MM.1S (cell line): ENCODE measurements at places on chromosomes 3 and 15.

DNA sequence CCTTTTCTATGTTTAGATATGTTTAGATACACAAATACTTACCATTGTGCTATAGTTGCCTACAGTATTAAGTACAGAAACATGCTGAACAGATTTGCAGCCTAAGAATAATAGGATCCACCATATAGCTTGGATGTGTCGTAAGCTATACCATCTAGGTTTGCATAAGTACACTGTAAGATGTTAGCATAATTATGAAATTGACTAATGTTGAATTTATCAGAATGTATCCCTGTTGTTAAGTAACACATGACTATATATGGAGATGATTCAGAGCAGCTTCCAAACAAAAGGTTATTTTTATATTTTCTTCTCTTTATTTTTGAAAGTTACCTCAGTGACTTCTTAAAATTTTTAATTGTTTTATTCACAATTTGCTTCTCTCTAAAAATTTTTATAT is 2.4 kb downstream of the SLC28A2 start:
- no peaks in the 10 kb centered on the region for H3K4me1 ChIP-seq
- H3K36me3 ChIP-seq: no peaks in the 10 kb centered on the region
- no peak for DNase-seq
- no peak overlapping the region for H3K4me3 ChIP-seq
- H3K27me3 ChIP-seq: no peaks in the 10 kb centered on the region

DNA sequence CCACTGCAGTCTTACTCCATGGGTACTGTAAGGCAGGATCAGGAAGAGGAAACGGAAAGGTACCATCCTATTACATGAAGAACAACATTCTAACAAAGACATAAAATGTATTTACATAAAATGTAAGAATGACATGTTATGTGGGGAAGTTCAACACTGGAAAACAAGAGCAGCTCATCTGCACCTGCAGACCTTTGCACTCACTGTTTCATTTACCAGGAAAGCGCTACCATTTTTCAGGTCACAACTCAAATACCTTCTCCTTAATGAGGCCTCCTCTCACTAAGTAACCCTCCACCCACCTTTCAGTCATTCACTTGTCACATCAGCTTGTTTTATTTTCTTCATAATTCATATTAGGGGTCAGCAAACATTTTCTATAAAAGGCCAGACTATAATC is 2.6 kb downstream of the TMCC1 start:
- H3K4me3 ChIP-seq: peak overlapping the region; percentile 97
- H3K27ac ChIP-seq: peak overlapping the region; percentile 96
- no peaks in the 10 kb centered on the region for H3K27me3 ChIP-seq
- DNase-seq: peak; percentile 30
- H3K36me3 ChIP-seq: no peaks in the 10 kb centered on the region

GRCh38 chr3:37902674-37903073 is 41.0 kb downstream of the CTDSPL start:
- H3K27ac ChIP-seq: no peak overlapping the region
- no peaks in the 10 kb centered on the region for H3K27me3 ChIP-seq
- DNase-seq: no peak
- no peaks in the 10 kb centered on the region for H3K36me3 ChIP-seq

DNA sequence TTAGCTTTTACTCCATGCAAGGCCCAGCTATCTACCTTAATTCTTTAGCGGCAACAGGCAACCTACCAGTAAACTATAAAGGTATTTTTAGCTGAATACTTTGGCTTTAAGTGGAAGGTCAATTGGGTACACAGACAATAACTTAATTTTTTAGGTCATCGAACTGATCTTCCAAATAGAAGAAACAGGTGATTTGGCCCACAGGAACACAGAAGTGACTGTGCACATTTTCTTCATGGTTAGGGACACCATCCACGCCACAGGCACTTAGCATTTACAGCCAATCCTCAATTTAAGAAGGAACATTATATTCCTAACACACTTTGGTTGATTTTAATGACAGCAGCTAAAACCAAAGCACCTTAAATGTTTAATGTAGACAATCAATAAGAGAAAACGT is 1.9 kb downstream of the ARPP19 start:
- H3K36me3 ChIP-seq: no peaks in the 10 kb centered on the region
- H3K4me3 ChIP-seq: peak overlapping the region; percentile 77
- H3K27ac ChIP-seq: 0 out of 2 replicates have a peak overlapping the region, but pooled peaks have one; percentile 8
- H3K4me1 ChIP-seq: peaks cover 11% of the 10 kb centered on the region

DNA sequence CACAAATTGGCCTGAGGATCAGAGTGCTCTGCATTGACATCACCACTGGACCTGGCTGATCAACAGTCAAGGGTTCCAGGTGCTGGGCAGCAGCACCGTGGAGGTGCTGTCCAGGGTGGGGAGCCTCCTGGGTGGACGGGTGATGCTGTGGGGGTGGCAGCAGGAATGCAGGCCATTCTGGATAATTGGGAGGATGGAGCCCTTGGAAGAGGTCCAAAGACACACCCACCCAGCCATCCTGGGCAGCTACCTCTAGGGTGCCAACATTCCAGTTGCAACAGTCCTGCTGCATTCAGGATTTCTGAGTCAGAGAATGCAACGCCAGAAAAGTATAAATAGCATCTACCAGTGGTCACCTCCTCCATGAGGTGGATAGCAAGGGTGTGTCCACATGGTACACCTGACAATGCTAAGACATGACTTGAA is 26.8 kb downstream of the STARD5 start:
- no peaks in the 10 kb centered on the region; the same call in 1 of the 2 replicates for H3K36me3 ChIP-seq
- no peak for DNase-seq
- no peaks in the 10 kb centered on the region for H3K27me3 ChIP-seq
- peak overlapping the region; percentile 89 for H3K27ac ChIP-seq
- peak overlapping the region; percentile 77 for H3K4me3 ChIP-seq

DNA sequence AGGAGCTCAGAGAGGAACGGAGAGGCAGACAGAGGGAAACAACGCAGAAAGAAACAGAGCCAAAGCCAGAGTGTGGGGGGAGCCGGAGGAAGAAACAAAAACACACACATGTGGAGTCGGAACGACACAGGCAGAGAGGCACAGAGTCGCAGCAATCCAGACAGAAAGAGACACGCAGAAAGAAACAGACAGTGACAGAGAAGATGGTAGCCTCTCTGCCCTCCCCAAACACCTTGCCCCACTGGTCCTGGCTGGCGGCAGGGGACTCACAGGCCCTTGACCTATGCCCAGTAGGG is 1.7 kb downstream of the NCKIPSD start:
- H3K27me3 ChIP-seq: no peaks in the 10 kb centered on the region
- H3K36me3 ChIP-seq: peaks cover 2% of the 10 kb centered on the region; the same call in 1 of the 2 replicates
- 0 out of 2 replicates have a peak overlapping the region, but pooled peaks have one; percentile 98 for H3K4me3 ChIP-seq
- H3K27ac ChIP-seq: no peak overlapping the region
- no peak for DNase-seq

- H3K36me3 ChIP-seq: no peaks in the 10 kb centered on the region
- peaks cover 2% of the 10 kb centered on the region; the same call in 1 of the 2 replicates for H3K4me1 ChIP-seq
Measured at GRCh38 chr15:74611341-74611740, 4.3 kb upstream of the CLK3 start.

DNA sequence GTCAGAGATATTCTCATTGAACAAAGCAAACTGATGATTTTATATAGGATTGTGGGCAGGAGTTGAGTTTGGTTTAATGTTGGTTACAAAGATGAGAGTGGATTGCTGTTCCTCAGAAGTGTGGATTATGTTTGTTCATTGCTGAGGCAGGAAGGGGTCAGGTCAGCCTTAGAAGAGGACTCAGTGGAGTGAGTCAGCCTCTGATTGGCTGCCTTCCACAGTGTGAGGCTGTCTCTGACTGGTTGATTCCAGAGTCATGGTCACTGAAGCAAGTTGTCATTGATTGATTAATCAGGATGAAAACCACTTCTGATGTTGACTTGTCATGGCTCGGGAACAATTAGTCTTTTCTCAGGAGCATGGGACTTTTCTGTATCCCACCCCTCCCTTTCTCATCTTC is 36.2 kb downstream of the KBTBD12 start:
- no peaks in the 10 kb centered on the region for H3K36me3 ChIP-seq
- no peak for DNase-seq
- H3K4me3 ChIP-seq: no peak overlapping the region
- H3K4me1 ChIP-seq: no peaks in the 10 kb centered on the region
- H3K27ac ChIP-seq: no peak overlapping the region

DNA sequence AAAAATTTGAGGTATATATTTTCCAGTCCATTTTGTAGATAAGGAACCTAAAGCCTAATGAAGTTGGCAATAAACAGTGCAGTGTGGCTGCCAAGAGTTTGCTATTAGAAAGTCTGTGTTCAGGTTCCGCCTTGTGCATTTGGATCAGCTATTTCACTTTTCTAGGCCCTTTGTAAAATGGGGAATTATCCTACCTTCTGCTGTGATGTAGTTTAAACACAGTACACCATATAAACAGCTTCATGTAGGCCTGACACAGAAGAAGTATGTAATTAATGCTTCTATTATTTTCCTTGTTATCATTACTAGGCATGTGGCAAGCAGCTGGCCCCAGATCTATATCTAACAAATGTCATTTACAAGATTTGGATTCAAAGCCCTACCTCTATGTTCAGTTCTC is 456.3 kb downstream of the GABRG3 start:
- DNase-seq: no peak
- H3K36me3 ChIP-seq: no peaks in the 10 kb centered on the region
- H3K4me3 ChIP-seq: no peak overlapping the region
- no peaks in the 10 kb centered on the region for H3K4me1 ChIP-seq

DNA sequence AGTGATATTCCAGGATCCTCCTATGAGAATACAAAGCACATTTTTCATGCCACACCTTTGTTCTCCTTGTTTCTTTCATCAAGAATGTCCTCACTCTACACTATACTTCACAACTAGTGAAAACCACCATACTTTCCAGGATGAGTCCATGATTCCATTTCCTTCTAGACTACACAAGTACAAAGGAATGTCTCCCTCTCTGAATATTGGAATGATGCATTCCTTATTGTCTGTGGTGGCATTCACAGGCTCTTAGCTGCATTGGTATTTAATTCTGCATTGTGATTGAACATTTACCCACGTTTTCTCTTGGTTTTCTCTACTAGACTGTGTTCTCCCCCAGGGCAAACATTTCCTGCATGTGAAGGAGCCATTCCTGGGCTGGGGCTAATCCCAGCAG is 217.5 kb downstream of the RAP2B start:
- no peaks in the 10 kb centered on the region for H3K36me3 ChIP-seq
- no peak overlapping the region for H3K4me3 ChIP-seq
- no peaks in the 10 kb centered on the region for H3K27me3 ChIP-seq
- no peak for DNase-seq

- no peak overlapping the region for H3K4me3 ChIP-seq
- peak; percentile 78 for DNase-seq
- no peaks in the 10 kb centered on the region for H3K36me3 ChIP-seq
- H3K4me1 ChIP-seq: no peaks in the 10 kb centered on the region
- no peaks in the 10 kb centered on the region for H3K27me3 ChIP-seq
Measured at GRCh38 chr3:195558602-195559001, 15.5 kb upstream of the PPP1R2 start.

- no peak overlapping the region for H3K27ac ChIP-seq
- H3K27me3 ChIP-seq: no peaks in the 10 kb centered on the region
- H3K36me3 ChIP-seq: no peaks in the 10 kb centered on the region
- no peaks in the 10 kb centered on the region for H3K4me1 ChIP-seq
- no peak overlapping the region for H3K4me3 ChIP-seq
Measured at GRCh38 chr15:52943746-52944145, 153.6 kb upstream of the ONECUT1 start.

DNA sequence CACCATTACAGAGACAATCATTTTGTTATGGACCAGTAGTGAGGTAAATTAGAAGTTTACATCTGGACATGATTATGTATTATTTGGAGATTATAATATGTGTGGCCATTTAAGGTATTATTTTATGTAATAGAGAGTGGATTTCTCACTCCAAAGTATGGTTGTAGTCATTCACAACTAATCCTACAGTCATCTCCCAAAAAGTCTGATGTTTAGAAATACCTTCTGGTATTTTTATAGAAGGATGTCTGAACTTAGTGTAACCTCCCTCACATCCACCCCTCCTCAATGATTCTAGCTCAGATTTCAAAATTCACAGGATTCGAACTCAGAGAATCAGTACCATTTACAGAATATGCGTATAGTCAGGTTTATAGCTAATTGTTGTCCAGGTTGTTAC is 346.6 kb upstream of the MEIS2 start:
- H3K27ac ChIP-seq: no peak overlapping the region
- H3K27me3 ChIP-seq: no peaks in the 10 kb centered on the region
- no peaks in the 10 kb centered on the region for H3K4me1 ChIP-seq
- H3K36me3 ChIP-seq: no peaks in the 10 kb centered on the region
- no peak for DNase-seq

DNA sequence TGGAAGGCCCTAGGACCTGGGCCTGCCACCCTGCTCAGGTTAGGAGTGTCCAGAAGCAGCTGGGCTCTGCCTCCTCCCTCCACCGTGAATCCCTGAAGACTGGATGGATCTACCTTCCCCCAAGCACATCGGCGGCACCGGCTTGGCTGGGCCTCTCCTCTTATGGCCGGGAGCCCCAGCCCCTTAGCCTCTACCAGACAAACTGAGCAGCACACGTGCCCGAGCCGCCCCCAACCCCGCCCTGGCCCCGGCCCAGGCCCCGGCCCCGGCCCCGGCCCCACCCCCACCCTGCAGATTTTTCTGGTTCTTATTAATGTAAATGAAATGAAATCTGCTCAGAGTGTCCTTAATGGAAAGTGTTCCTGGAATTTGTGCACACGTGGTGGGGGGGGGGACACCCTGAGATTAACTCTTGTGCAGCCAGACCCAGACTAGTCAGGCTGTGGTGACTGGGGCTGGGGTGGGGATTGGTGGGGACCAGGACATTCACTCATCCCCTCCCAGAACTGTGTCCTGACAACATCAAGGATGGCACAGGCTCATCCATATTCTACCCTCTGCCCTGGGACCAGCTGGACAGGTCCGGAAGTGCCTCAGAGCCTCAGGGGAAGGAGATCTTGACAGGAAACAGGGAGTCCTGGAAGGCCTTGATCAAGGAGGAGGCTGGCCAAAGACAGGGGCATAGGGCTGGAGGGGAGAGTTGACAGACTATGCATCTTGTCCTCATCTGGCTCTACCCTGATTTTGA is 30.9 kb upstream of the SEMA3F start:
- no peaks in the 10 kb centered on the region for H3K4me1 ChIP-seq
- no peaks in the 10 kb centered on the region for H3K36me3 ChIP-seq
- H3K27me3 ChIP-seq: no peaks in the 10 kb centered on the region
- no peak overlapping the region for H3K27ac ChIP-seq
- DNase-seq: no peak

DNA sequence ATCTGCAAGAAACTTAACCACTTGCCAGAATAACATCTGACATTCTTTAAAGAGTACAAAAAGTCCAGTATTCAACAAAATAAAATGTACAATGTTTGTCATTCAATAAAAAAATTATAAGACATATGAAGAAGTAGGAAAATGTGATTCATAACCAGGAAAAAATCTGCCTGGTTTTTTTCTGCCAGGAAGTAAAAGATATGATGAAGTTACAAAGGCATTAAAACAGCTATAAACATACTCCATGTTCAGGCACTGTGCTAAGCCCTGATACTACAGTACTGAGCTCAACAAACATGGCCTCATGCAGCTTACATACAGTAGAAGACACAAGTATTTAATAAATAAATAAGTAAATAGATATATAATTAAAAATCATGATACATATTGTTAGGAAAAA is 178.4 kb upstream of the STT3B start:
- no peaks in the 10 kb centered on the region for H3K36me3 ChIP-seq
- no peak for DNase-seq
- H3K4me3 ChIP-seq: no peak overlapping the region
